Stimulated activated CD4-positive, alpha-beta T cell treated with anti-CD3 and anti-CD28 coated beads, Interleukin-1b, Interleukin-23, amount 100 ng/mL, for 4 hours (primary cell): ENCODE measurements at places on chromosomes 12 and 14.

DNA sequence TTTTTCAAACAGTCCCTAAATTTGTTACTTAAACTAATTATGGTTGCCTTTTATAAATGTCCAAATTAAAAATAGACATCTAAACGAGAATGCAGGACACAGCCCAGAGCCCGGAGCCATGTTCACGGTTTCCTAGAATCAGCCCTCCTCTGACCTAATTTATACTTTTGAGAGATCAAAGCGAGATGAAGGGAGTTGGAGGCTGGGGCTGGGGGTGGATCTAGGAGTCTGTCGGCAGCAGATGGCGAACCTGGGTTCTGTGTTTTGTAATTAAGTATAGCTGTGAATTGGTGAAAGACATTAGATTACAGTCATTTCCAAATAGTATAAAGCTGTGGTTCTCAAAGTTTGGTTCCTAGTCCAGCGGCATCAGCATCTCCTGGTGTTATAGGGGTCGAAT, 210.1 kb downstream of the SLC41A2 start:
- DNase-seq: no peak

- DNase-seq: no peak
Observed at GRCh38 chr12:90854136-90854689, 100.8 kb downstream of the CCER1 start.

- DNase-seq: no peak
Observed at GRCh38 chr14:100762089-100762515, 35.4 kb downstream of the DLK1 start.

DNA sequence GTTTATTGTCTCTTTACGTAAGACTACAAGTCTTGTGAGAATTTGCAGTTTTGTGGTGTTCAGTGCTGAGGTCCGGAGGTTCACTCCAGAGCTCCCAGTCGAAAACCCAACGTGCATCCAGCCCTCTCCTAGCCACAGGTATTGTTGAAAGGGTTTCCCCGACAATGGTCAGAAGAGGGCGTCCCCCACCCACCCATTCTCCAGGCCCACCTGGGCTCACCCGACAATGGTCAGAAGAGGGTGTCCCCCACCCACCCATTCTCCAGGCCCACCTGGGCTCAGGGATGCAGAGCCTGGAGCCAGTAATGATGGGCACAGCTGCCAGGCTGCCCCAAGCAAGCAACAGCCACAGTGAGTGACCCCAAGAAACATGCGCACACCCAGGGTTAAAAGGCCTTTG, 126.8 kb upstream of the EVL start:
- no peak for DNase-seq

DNA sequence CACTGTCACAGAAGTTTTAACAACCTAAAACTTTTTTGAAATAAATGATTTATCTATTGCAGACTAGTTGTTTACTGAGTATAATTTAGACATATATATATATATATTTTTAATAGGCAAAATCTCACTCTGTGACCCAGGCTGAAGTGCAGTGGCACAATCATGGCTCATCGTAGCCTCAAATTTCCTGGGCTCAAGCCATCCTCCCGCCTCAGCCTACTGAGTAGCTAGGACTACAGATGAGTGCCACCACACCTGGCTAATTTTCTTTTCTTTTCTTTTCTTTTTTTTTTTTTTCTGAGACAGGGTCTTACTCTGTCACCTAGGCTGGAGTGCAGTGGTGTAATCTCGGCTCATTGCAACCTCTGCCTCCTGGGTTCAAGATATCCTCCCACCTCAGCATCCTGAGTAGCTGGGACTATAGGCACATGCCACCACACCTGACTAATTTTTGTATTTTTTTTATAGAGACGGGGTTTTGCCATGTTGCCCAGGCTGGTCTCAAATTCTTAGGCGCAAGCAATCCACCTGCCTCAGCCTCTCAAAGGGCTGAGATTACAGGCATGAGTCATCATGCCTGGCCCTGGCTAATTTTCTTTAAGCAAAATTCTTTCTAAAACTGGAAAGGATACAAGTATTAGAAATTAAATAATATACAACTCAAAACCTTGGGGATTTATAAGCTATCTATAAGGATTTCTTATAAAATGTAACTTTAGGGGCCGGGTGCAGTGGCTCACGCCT, 23.1 kb downstream of the EEA1 start:
- DNase-seq: no peak

- DNase-seq: no peak
Observed at GRCh38 chr12:78540606-78541336, 323.8 kb upstream of the SYT1 start.

DNA sequence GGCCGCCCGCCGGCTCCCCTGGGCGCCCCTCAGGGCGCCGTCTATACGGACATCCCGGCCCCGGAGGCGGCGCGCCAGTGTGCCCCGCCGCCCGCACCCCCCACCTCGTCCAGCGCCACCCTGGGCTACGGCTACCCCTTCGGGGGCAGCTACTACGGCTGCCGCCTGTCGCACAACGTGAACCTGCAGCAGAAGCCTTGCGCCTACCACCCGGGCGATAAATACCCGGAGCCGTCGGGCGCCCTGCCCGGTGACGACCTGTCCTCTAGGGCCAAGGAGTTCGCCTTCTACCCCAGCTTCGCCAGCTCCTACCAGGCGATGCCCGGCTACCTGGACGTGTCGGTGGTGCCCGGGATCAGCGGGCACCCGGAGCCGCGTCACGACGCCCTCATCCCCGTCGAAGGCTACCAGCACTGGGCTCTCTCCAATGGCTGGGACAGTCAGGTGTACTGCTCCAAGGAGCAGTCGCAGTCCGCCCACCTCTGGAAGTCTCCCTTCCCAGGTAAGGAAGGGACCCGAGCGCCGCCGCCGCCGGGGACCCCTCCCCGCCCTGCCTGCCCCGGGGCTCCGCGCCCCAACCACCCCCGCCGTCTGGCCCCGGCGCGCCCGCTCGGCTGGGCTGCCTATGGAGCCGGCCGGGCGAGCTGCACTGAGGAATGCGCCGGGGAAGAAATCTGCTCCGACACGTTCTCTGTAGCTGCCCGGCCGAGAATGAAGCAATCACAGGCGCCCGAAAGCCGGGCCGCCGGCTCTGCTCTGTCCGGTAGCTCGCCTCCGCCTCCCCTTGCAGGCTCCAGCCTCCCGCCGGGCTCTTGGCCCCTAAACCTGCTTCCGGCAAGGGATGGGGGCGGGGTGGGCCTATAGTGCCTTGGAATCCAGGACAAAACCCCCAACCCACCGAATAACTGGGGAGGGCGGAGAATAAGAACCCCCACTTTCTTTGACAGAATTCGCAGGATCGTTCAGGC, 794 bp downstream of the HOXC13 start:
- DNase-seq: no peak

GRCh38 chr12:6424008-6424347, 20.8 kb upstream of the CD27 start:
- DNase-seq: no peak

GRCh38 chr12:59459966-59460660, 135.7 kb upstream of the SLC16A7 start:
- DNase-seq: no peak

DNA sequence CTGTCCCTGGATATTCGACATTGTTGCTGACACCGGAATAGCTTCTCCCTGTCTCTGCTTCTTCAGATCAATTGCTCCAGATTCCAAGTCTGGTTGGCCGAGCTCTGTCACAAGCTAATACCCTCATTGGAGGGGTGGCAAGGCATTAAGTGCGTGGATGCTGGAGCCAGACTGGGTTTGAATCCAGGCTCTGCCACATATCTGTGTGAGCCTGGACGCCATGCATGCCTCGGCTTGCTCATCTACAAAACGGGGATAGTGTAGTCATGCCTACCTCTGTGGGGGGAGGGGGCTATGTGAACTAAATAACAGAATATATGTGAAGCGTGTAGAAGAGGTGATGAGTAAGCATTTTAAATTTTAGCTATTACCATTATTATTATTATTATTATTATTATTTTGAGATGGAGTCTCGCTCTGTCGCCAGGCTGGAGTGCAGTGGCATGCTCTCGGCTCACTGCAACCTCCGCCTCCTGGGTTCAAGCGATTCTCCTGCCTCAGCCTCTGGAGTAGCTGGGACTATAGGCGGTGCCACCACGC, 97.3 kb downstream of the AACS start:
- DNase-seq: no peak

DNA sequence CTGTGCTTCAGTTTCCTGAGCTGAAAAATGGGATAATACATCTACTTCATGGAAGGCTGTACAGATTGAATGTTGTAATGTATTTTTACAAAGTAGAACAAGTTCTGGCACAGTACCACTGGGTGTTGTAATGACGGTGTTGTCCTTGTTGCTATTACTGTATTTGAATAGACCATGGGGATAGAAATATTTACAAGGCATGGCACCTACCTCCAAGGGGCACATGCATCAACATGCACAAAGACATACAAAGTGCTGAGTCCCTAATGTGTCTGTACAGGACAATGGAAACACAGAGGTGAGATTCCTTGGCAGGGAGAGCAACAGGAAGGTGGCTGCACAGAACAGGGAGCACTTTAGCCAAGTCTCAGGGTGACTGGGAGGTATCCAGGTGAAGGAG, 930.6 kb upstream of the TMEM132C start:
- DNase-seq: no peak

DNA sequence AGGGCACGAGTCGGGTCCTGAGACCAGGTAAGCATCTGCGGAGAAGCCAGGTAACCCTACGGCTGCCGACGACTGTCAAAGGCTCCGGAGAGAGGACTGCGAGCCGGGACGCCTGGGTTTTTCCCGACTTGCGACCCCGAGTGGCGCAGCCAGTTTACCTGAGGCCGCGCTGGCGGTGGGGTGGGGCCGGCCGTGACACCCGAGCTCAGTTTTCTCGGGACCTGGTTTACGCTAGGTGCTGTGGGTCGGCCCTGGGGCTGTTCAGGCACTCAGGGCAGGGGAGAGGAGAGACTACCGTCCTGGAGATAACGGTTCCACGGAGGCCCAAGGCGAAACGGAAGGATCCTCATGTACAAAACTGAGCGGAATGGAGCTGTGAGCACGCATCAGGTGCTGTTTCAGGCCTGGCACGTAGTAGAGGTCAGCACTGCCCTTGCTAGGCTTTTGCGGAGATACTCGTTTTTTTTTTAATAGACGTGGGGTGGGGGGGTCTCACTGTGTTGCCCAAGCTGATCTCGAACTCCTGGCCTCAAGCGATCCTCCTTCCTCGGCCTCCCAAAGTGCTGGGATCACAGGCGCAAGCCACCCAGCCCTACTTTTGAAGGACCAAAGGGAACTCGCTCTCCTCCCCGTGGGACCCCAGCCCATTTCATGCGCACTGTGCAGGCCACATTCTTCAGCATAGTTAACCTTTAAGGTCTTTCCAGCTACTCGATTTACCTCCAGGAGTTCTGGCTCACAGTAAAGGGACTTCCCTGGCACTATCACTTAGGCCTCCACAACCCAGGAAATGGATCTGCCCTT, 471 bp downstream of the MTRFR start:
- DNase-seq: no peak

GRCh38 chr12:128930606-128931005, 77.3 kb downstream of the GLT1D1 start:
- DNase-seq: no peak

GRCh38 chr14:88476214-88476774, 78.5 kb downstream of the PTPN21 start:
- no peak for DNase-seq

GRCh38 chr12:39619316-39619659, 315 bp downstream of the ABCD2 start:
- no peak for DNase-seq

DNA sequence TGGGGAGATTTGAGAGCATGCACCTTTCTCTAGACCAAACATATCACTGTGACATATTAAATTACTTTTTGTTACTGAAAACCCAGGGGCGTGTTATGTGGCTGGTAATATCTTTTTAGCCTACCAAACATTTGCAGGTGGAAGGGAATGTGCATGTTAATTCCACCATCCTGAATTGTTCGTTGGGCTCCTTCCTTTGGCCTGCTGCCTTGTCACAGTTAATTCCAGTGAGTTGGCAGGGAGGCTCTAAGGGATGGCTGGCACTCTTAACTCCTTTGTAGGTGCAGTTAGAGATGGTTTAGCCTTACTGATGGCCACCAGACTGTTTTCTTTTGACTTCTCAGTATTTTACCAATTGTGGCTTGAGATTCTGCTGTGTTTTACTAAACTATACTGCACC, 64.5 kb downstream of the DIP2B start:
- DNase-seq: no peak

GRCh38 chr12:21169878-21170472, 39.0 kb downstream of the SLCO1B1 start:
- no peak for DNase-seq

- no peak for DNase-seq
Observed at GRCh38 chr14:43087666-43088065, 1419.4 kb downstream of the FSCB start.

- no peak for DNase-seq
Observed at GRCh38 chr14:77083082-77083481, 15.0 kb upstream of the CIPC start.

DNA sequence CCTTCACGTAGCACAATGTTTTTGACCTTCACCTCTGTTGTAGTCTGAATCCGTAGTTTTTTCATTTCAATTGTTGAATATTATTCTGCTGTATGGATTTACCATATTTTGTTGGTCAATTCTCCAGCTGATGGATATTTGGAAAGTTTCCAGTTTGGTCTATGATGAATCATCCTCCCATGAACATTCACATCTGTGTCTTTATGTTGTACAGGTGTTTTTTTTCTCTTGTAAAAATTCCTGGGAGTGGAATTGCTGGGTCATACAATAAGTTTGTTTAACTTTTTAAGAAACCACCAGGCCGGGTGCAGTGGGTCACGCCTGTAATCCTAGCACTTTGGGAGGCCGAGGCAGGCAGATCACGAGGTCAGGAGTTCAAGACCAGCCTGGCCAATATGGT, 36.7 kb upstream of the GNG2 start:
- no peak for DNase-seq
